Adipocyte (in vitro differentiated cells): ENCODE measurements at places on chromosomes 13 and 19.
A peak's percentile ranks its signal among the peaks of the same experiment; 100 is the strongest.

GRCh38 chr19:16420781-16421386 is 50.9 kb downstream of the EPS15L1 start:
- DNase-seq: no peak

GRCh38 chr13:23473221-23473620 is 39.7 kb upstream of the SACS start:
- no peak for DNase-seq

GRCh38 chr19:6038634-6039405 is 60.9 kb upstream of the RANBP3 start:
- no peak for DNase-seq

DNA sequence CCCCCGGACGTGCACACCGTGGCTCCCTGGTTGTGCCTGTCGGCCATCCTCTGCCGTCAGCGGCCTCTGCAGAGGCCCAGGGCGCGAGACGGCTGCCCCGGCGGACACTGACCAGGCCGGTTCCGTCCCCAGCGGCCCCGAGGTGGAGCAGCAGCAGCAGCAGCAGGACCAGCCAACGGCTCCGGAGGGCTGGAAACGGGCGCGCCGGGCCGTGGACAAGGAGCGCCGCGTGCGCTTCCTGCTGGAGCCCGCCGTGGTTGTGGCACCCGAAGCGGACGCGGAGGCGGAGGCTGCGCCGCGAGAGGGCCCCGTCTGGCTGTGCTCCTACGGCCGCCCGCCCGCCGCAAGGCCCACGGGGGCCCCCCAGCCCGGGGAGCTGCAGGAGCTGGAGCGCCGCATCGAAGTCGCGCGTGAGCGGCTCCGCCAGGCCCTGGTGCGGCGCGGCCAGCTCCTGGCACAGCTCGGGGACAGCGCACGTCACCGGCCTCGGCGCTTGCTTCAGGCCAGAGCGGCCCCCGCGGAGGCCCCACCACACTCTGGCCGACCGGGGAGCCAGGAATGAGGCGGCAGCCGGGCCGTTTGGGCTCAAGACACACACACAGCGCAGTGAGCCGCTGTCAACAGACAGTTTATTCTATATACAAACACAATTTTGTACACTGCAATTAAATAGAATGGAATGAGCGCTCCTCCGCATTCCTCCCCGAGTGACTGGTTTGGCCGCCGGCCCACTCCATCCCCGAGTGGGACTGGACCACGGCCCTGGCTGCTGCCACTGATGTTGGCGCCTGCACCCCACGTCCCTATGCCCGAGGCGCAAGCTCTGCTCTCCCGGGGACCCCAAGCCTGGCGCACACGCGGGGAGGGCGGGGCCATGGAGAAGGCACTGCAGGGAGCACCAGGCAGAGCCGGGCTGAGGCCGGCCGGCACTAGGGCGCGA is 9.1 kb downstream of the GRIN3B start:
- no peak for DNase-seq

DNA sequence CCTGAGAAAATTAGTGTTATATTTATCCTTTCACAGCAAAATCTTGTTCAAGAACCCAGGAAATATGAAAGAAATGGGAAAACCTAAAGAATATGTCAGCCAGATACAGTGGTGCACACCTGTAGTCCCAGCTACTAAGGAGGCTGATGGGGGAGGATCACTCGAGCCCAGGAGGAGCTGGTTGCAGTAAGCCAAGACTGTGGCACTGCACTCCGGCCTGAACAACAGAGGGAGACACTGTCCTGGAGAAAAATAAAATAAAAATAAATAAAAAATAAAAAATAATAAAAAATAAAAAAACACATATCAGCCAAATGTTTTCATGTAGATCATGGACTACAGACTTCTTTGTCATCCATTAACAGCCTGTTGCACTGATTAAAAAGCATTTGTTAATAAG is 244.8 kb upstream of the KLHL1 start:
- no peak for DNase-seq

DNA sequence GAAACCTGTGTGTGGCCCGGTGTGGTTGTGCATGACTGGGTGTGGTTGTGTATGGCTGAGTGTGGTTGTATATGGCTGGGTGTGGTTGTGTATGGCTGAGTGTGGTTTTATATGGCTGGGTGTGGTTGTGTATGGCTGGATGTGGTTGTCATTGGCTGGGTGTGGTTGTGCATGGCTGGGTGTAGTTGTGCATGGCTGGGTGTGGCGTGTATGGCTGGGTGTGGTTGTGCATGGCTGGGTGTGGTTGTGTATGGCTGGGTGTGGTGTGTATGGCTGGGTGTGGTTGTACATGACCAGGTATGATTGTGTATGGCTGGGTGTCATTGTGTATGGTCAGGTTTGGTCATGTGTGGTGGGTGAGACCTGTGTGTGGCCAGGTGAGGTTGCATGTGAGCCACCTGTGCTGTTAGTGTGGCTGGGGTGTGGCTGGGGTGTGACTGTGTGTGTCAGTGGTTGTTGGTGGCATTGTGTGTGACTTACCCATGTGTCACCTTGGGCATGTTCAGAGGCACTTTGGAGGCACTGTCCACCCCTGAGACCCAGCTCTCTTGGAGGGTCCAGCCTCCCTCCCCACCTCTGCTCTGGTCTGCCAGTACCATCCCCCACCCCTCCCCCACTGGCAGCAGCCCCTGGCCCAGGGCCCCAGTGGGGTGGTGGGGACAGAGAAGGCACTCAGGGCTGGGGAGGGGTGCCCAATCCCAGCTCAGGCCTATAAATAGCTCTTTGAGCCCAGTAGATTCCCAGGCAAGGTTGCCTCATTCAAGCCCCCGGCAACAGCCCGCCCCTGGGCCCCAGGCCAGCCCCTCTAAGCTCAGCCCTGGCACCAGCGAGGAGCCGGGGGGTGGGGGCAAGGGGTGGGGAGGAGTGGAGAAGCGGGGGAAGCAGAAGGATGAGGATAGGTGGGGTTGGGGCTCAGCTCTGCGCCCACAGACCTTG is 3.9 kb upstream of the NCAN start:
- DNase-seq: no peak

DNA sequence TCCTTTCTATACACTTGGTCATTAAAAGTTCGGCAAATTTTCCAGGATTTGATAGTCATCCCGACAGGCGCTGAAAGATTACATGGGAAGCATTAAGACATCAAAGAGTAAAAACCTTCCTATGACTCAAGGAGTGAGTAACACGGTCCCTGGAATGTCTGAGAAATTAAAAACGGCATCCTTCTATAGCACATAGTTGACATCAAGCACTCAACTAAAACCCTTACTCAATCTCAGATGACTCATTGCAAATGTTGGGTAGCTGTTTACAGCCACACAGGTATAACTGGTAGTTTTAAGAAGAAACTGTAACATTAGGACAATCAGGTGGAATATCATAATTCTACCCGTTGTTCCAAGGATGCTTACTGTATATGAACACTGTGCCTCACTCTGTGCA is 6.4 kb upstream of the LGALS13 start:
- DNase-seq: no peak

- no peak for DNase-seq
Measured at GRCh38 chr19:30549151-30549550, 177.0 kb downstream of the ZNF536 start.

- DNase-seq: no peak
Measured at GRCh38 chr19:29524912-29525831, 622 bp upstream of the VSTM2B start.

DNA sequence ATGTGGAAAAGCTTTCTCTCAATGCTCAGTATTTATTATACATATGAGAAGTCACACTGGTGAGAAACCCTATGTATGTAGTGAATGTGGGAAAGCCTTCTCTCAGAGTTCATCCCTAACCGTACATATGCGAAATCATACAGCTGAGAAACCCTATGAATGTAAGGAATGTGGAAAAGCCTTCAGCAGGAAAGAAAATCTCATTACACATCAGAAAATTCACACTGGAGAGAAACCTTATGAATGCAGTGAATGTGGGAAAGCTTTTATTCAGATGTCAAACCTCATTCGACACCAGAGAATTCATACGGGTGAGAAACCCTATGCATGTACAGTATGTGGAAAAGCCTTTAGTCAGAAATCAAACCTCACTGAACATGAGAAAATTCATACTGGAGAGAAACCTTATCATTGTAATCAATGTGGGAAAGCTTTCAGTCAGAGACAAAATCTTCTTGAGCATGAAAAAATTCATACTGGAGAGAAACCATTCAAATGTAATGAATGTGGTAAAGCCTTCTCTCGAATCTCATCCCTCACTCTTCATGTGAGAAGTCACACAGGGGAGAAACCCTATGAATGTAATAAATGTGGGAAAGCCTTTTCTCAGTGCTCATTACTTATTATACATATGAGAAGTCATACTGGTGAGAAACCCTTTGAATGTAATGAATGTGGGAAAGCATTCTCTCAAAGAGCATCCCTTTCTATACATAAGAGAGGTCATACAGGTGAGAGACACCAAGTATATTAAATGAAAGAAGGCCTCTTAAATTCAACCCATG is 34.4 kb downstream of the ZNF568 start:
- DNase-seq: no peak

- DNase-seq: peak; percentile 34
Measured at GRCh38 chr13:33722216-33722915, 95.6 kb upstream of the RFC3 start.
